Heart left ventricle (tissue), 16 donors: ENCODE measurements at places on chromosomes 2 and 18. TPM values are rescaled to one million over a fixed set of nuclear protein-coding genes. Genes with fewer than 3 reads are reported as not detected.

- no peak for DNase-seq
These were observed 80.9 kb downstream of the FASTKD2 start for GRCh38 chr2:206846331-206846730.

DNA sequence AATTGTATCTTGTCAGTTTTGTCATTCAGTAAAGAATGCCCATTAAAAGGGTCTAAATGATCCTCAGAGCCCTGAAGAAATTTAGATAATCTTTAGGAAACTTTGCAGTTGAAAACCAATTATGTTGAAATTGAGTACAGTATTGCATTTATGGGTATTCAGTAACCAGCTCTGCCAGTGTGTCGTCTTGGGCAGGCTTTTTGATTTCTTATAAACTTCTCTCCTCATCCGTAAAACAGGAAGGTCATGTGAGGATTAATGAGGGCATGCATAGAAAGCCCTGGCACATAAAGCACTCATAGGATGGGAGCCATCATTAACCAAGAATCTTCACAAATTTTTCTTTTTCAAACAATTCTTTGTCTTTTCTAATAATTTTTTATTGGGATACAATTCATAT is 14.8 kb downstream of the PNO1 start:
- no peak for DNase-seq

GRCh38 chr2:119155633-119156032 is 2.9 kb downstream of the C1QL2 start:
- no peak for DNase-seq

DNA sequence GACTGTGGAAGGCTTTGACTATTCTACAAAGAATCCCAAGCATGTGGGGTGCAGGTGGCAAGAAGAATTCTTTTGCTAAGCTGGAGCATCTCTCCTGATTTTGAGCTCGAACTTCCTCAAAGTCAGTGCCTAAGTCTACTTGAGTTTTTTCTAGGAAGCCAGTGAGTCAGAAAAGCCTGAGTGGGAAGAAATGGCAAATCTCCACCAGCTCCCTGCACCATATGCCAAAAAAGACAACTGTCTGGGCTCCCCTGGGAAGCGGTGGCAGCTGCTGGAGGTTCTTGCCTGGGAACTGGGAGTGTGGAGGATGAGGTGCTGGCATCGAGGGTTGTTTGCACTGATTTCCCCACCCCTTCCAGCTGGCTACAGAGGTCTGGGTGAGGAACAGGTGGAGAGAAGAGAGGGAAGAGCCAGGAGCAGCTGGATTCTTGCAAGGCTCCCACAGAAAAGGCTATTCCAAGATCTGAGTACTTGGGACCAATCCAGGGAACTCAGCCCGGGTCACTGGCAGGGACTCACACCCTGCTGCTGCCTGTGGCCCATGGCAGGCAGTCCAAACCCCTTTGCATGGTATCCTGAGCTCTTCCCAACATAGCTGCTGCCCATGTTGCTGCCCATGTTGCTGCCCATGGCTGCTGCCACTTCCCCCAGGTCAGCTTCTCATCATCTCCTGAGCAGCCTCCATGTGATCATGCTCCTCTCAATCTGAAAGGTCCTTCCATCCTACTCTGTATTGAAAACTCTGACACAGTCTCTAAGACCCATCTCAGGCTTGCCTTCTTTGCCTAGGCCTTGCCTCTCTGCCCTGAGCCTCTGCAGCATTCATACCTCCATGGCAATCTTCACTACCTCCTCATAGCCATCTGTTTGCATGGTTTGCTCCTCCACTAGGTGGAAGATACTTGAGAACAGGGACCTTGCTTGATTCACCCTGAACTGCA is 128.3 kb upstream of the SPATS2L start:
- DNase-seq: peak; percentile 65

DNA sequence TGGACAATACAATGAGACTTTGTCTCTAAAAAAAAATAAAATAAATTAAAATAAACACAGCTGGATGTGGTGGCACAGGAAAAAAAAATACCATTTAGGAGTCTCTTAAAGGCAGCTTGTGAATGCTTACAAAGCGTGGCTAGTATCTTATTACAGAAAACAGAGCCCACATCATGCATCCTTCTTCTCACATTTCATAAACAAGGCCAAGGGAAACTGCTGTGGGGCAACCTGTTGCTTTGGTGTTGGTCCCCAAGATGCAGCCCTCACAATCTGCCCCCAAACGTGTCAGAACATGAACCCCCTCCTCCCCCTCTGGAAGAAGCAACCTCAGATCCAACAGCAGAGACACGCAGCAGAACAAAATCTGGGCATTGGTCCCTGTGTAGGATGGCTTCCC is 2.6 kb downstream of the SLC14A1 start:
- DNase-seq: no peak

The CRYGD gene
- not detected for polyA plus RNA-seq

The ACADL gene
- 0.88 TPM for polyA plus RNA-seq

The C18orf63 gene
- polyA plus RNA-seq: not detected

The ASIC4 gene
- 0.08 TPM for polyA plus RNA-seq
